ENCODE measurements at places on chromosomes 1 and 21. TPM values are rescaled to one million over a fixed set of nuclear protein-coding genes. Genes with fewer than 3 reads are reported as not detected.

RGSL1 gene
- not detected for total RNA-seq

ECE1 gene
- 53.9 TPM for total RNA-seq

LCE1F gene
- not detected for total RNA-seq

GJA9 gene
- total RNA-seq = not detected

- H3K4me3 ChIP-seq = no peak overlapping the region
- DNase-seq = no peak
- H3K27me3 ChIP-seq = peaks cover 2% of the 10 kb centered on the region
- H3K27ac ChIP-seq = no peak overlapping the region
- H3K4me1 ChIP-seq = no peaks in the 10 kb centered on the region
Observed at GRCh38 chr1:29398431-29398830, 162.1 kb downstream of the PTPRU start.

DNA sequence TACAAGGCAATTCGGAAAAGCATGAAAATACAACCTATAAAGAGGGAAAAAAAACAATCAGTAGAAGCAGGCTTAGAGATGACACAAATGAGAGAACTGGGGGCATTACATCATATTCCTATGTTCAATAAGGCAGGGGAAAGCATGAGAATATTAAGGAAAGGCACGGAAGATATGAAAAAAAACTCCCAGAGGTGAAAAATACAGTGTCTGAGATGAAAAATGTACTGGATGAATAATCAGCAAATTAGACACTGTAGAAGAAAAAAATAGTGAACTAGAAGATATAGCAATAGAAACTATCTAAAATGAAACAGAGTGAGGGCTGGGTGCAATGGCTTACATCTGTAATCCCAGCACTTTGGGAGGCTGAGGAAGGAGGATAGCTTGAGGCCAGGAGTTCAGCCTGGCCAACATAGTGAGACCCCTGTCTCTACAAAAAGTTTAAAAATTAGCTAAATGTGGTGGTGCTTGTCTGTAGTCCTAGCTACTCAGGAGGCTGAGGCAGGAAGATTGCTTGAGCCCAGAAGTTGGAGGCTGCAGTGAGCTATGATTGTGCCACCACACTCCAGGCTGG is 101.8 kb downstream of the ST3GAL3 start:
- H3K4me1 ChIP-seq = peaks cover 3% of the 10 kb centered on the region
- peaks cover 19% of the 10 kb centered on the region for H3K36me3 ChIP-seq
- H3K4me3 ChIP-seq = no peak overlapping the region
- no peak overlapping the region for H3K27ac ChIP-seq
- H3K27me3 ChIP-seq = no peaks in the 10 kb centered on the region
- DNase-seq = no peak

DNA sequence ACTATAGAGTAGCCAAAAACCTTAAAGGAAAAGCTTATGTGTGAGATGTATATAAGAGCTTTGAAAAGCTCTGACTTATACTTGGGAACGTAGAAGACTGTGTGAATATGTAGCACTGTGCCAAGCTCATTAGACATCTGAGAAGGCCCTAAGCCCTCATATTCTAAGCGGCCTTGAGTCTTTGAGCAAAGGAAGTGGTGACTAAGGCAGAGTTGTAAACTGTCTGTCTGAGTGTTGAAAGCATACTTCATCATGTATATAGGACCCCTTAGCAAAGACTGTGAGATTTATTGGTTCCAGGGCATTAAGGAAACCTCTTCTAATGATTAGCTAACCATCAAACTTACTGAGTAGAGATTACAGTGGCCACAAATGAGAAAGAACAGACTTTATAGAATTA is 153.3 kb upstream of the LYPLAL1 start:
- no peak overlapping the region for H3K27ac ChIP-seq
- no peak overlapping the region for H3K4me3 ChIP-seq
- H3K27me3 ChIP-seq = no peaks in the 10 kb centered on the region
- no peaks in the 10 kb centered on the region for H3K4me1 ChIP-seq

GRCh38 chr1:40766017-40766416 is 17.6 kb upstream of the KCNQ4 start:
- H3K36me3 ChIP-seq = peaks cover 13% of the 10 kb centered on the region
- DNase-seq = no peak
- peaks cover 18% of the 10 kb centered on the region for H3K4me1 ChIP-seq
- H3K4me3 ChIP-seq = no peak overlapping the region
- H3K27ac ChIP-seq = no peak overlapping the region
- H3K27me3 ChIP-seq = no peaks in the 10 kb centered on the region

DNA sequence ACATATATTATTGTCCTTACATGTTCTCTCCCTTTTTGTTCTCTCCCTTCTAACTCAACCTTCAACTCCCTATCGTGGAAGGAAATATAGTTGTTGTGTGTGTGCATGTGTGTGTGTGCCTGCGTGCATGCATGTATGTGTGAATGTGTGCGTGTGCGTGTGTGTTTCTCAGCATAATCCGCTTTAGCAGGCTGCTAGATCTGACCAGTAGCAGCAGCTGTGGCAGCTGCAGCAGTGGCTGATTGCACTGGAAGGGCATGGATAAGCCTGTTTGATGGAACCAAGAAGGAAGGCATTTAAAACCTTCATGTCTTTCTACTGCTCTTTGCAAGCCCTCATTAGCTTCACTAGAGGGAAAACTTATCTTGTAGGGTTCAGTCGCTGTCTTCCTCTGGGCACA is 65.6 kb upstream of the IRF2BP2 start:
- H3K36me3 ChIP-seq = no peaks in the 10 kb centered on the region
- peak overlapping the region; percentile 67 for H3K27ac ChIP-seq
- peaks cover 10% of the 10 kb centered on the region for H3K4me1 ChIP-seq

GRCh38 chr1:89489047-89489729 is 35.4 kb upstream of the LRRC8B start:
- peaks cover 18% of the 10 kb centered on the region for H3K27me3 ChIP-seq
- no peaks in the 10 kb centered on the region for H3K4me1 ChIP-seq

DNA sequence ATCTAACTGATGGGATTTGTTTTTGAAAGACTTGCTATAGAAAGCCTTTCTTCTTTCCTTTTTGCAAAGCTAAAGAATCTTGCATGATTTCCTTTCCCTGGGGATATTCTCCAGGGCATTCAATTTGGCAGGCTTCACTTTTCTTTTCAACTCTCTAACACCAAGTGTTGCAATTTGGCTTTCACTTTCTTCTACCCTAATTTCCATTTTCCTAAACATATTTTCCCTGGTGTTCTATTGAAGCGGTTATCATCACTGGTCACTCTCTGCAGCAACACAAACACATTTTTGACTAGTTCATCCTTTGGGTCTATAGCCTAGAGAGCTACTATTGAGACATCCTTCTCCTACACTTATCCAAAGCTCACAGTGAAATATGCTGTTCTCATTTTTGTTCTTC is 424.5 kb downstream of the NEGR1 start:
- no peak overlapping the region for H3K27ac ChIP-seq
- no peak for DNase-seq
- no peaks in the 10 kb centered on the region for H3K27me3 ChIP-seq
- H3K36me3 ChIP-seq = no peaks in the 10 kb centered on the region
- H3K4me1 ChIP-seq = no peaks in the 10 kb centered on the region

GRCh38 chr1:26555550-26555981 is 26.0 kb downstream of the RPS6KA1 start:
- H3K4me1 ChIP-seq = peaks cover 40% of the 10 kb centered on the region
- no peaks in the 10 kb centered on the region for H3K27me3 ChIP-seq
- peaks cover 15% of the 10 kb centered on the region for H3K36me3 ChIP-seq
- H3K4me3 ChIP-seq = no peak overlapping the region
- H3K27ac ChIP-seq = peak overlapping the region; percentile 88

GRCh38 chr1:1487701-1488100 is 16.1 kb downstream of the ATAD3B start:
- H3K4me3 ChIP-seq = no peak overlapping the region
- no peak for DNase-seq
- no peaks in the 10 kb centered on the region for H3K36me3 ChIP-seq
- H3K27ac ChIP-seq = no peak overlapping the region
- H3K4me1 ChIP-seq = no peaks in the 10 kb centered on the region

- H3K4me1 ChIP-seq = peaks cover 57% of the 10 kb centered on the region
- no peak for DNase-seq
- H3K27me3 ChIP-seq = peaks cover 4% of the 10 kb centered on the region
- H3K4me3 ChIP-seq = peak overlapping the region; percentile 90
- H3K27ac ChIP-seq = peak overlapping the region; percentile 90
- H3K36me3 ChIP-seq = no peaks in the 10 kb centered on the region
Observed at GRCh38 chr21:31340514-31340913, 3.5 kb downstream of the TIAM1 start.

DNA sequence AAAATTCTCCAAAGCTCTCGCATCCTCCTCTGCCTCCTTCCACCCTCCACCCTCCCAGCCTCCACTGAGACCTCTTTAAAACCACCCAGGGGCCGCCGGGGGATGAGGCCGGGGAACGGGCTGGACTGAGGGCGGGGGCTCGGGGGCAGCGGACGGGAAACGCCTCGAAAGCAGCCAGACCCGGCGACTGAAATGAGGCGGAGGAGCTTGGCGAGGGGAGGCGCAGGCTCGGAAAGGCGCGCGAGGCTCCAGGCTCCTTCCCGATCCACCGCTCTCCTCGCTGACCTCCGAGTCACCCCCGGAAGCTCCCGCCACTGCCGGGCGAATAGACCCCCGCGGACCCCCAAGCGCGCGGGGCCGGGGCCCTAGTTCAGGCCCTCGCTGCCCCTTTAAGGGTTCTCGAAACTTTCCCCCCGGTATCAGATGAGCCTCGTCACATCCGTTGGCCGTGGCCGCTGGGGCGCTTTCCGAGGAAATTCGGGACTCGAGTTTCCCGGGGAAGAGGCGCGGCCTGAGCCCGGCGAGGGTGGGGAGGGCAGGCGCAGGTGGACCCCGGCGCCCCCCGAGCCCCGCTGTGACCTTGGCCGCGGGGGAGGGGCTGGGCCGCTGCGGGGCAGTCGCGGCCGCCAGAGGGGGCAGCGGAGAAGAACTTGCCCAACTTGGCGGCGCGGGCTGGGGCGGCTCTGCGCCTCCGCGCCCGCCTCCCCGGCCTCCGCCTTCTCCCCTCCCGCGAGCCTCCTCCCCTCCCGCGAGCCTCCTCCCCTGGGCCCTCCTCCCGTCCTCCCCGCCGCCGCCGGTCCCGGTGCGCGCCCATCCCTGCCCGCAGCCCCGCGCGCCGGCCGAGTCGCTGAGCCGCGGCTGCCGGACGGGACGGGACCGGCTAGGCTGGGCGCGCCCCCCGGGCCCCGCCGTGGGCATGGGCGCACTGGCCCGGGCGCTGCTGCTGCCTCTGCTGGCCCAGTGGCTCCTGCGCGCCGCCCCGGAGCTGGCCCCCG is at the start of gene BACE2:
TSS of gene BACE2 (plus strand) at position 813 of the 995 bp plus-strand sequence. CDS start at position 917, 104 bp downstream.
- H3K36me3 ChIP-seq = no peaks in the 10 kb centered on the region
- H3K4me3 ChIP-seq = peak within 1 kb of the TSS; percentile 78
- peak; percentile 72 for DNase-seq
- H3K27me3 ChIP-seq = peaks cover 29% of the 10 kb centered on the region
- H3K27ac ChIP-seq = no peak within 1 kb of the TSS
- peaks cover 6% of the 10 kb centered on the region for H3K4me1 ChIP-seq

DNA sequence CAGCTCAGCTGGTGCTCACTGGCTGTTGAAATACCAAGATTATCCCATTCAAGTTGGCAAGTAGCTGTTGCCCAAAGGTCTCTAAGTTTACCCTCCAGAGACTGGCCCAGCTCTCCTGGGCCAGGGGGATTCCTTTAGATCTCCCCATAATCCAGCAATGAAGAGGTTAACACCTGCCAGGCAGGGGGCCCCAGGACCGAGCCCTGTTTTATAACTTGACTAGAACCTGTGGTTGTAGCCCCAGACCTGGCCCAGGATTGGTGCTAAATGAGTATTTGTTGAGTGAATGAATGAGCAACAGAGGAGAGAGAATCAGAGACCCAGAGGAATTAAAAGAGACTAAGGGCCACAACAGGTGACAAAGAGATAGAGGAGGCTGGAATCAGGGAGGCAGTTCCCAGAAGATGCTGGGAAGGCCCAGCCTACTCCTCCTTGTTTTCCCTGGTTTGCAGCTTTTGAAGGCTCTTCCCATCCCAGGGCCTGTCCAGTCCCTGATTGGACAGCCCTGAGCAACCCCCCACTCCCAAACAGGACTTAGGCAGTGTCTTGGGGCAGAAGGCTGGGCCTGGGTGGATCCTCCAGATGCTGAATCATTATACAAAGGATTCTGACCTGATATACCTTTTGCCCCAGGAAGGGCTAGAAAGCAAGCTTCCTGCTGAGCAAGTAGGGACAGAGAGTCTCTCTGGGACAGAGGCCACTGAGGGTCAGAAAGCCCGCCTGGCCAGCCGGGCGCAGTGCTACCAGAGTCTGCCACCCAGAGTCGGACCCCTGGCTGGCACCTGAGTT is 2.4 kb upstream of the RHBG start:
- H3K27me3 ChIP-seq = peaks cover 32% of the 10 kb centered on the region
- H3K4me1 ChIP-seq = no peaks in the 10 kb centered on the region
- H3K4me3 ChIP-seq = no peak overlapping the region
- no peaks in the 10 kb centered on the region for H3K36me3 ChIP-seq
- H3K27ac ChIP-seq = no peak overlapping the region
- no peak for DNase-seq

DNA sequence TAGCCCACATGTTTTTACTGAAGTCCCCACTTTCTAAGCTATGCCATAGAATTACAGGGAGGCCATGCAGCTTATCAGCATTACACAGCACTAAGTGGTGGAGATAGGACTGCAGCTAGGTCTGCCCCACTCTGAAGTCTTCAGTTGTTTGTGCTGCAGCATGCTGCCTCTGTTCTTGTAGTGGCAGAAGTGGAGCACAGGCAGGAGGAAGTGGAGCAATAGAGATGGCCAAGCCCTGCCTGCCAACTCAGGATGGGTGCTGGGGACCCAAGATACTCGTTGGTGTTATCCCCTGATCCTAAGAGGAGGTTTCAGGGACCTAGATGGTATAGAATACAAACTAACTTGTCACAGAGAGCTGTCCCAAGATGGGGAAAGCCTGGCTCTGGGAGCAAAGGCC is 12.9 kb downstream of the MRPL37 start:
- H3K4me3 ChIP-seq = no peak overlapping the region
- H3K36me3 ChIP-seq = peaks cover 45% of the 10 kb centered on the region
- peaks cover 18% of the 10 kb centered on the region for H3K4me1 ChIP-seq
- H3K27me3 ChIP-seq = no peaks in the 10 kb centered on the region
- no peak overlapping the region for H3K27ac ChIP-seq

GRCh38 chr1:213103377-213104306 is 52.6 kb downstream of the RPS6KC1 start:
- H3K36me3 ChIP-seq = peaks cover 4% of the 10 kb centered on the region
- H3K4me3 ChIP-seq = no peak overlapping the region
- no peaks in the 10 kb centered on the region for H3K27me3 ChIP-seq
- H3K27ac ChIP-seq = no peak overlapping the region
- H3K4me1 ChIP-seq = peaks cover 9% of the 10 kb centered on the region
- DNase-seq = no peak

- H3K27me3 ChIP-seq = no peaks in the 10 kb centered on the region
- H3K36me3 ChIP-seq = no peaks in the 10 kb centered on the region
- no peak overlapping the region for H3K4me3 ChIP-seq
- peak; percentile 28 for DNase-seq
- no peaks in the 10 kb centered on the region for H3K4me1 ChIP-seq
- no peak overlapping the region for H3K27ac ChIP-seq
Observed at GRCh38 chr1:178495741-178496409, 889 bp downstream of the CLEC20A start.

Measured in natural killer cell treated with Interleukin-12 subunit alpha and Interleukin-12 subunit beta and Interleukin-15 and Interleukin-18, amount 100 ng/mL, for 72 hours (primary cell).